Dorsolateral prefrontal cortex (tissue), 122 donors: ENCODE measurements at places on chromosomes 1 and 21. TPM values are rescaled to one million over a fixed set of nuclear protein-coding genes. Genes with fewer than 3 reads are reported as not detected.

GRCh38 chr1:54846716-54847284 is 40.2 kb downstream of the DHCR24 start:
- no peak for DNase-seq

The CELA2A gene
- not detected for total RNA-seq

GRCh38 chr1:182248721-182249120 is 142.9 kb downstream of the GLUL start:
- DNase-seq, result no peak

DNA sequence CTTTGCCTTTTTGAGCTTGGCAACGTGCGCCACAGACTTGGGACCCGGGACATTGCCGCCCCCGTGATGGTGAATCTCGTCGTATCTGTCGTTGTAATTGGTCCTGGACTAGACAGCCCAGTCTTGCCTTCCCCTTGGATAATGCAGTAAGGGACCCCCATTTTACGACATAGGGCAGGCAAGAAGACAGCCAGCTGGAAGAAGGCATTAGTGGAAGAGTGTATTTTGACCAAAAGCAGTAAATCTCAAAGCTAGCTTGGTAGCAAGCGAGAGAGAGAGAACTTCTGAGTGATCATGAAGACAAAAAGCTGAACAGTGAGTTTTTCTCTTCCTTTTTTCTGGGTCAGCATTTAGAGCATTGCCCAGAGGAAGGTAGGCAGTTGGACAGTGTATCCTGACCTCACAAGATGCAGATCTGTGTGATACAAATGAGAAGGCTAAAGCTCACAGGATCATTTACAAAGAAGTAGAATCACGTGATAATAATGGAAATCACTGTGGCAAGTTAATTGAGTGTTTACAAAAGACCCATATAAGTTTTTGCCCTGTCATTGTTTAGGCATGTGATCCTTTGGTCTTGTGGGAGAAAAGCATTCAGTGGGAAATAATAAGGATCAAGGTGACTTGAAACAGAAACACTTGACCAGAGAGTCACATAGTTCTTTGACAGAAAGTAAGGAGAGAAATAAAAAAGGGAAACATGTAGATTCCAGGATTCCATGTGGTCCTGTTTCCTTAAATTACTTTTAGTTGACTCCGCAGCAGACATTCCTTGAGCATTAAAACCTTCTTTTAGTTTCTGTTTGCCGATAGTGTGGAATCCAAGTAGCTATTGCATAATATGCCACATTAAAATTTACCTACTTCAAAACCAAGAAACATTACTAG is 66.3 kb downstream of the CNST start:
- DNase-seq, result no peak

The NLRP3 gene
- total RNA-seq, result 6.6 TPM

DNA sequence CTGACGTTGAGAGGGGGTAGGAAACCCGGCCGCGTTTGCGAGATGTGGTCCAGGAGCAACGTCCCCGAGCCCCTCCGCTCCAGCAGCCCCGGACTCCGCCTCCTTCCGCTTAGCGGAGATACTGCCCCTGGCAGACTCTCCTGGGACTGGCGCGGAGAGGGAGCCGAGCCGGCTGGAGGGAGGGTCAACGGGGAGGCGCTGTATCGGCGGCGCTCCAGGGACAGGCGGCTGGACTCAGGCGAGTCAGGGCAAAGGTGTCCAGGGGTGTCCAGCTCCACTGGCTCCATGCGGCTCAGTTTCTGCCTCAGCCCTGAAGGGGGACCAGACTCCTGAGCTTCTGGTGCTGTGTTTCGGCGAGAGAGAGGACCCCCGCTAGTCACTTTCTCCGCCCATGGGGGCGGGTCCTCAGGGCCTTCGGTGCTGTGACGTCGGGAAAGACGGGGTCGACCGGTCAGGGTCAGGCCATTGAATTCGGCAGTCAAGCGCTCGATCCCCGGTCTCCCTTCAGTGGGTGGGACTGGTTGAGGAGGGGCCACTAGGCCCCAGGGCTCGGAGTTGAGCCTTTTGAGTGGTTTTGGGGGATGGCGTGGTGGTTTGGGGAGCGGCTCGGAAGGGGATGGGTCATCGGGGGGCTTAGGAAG is 2.8 kb upstream of the LIX1L start:
- peak; percentile 43 for DNase-seq
